NCI-H524 (cell line): ENCODE measurements at places on chromosomes 2 and 18.

- DNase-seq: no peak
Observed at GRCh38 chr2:52934323-52934898, 833.2 kb upstream of the CHAC2 start.

DNA sequence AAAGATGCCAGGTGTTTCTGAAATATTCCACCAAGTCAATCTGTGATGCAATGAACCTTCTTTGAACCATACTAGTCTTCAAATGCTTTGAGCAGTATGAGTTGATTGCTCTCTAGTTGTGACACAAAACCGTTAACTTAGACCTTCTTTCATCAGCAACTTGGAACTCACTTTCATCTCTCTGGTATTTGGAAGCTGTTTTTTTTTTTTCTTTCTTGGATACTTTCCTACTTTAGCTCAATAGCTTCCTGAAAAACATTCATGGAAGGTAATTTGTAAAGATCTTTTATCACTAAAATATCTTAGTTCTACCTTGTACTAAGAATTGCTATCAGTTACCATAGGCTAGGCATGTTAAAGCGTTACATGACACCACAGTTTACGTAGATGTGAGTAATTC is 1071.9 kb upstream of the CHAC2 start:
- DNase-seq: no peak

GRCh38 chr18:37987901-37988300 is 422.3 kb upstream of the CELF4 start:
- DNase-seq: no peak

DNA sequence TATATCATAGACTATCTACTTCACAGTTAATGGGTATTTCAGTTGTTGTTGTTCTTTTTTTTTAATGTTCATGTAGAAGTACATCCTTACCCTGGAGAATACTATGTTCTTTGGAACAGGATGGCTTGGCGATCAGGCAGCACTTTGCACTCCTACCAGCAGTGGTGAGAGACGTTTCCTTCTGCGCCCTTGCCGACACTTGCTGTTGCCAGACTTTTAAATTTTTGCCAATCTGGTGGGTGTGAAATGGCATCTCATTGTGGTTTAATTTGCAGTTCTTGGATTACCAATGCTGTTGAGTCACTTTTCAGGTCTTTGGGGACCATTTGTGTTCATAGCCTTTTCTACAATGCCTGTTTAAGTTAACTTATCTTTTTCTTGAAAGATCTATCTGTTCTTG is 197.3 kb downstream of the SH3RF3 start:
- no peak for DNase-seq

- DNase-seq: no peak
Observed at GRCh38 chr2:168357797-168358472, 98.1 kb upstream of the CERS6 start.

DNA sequence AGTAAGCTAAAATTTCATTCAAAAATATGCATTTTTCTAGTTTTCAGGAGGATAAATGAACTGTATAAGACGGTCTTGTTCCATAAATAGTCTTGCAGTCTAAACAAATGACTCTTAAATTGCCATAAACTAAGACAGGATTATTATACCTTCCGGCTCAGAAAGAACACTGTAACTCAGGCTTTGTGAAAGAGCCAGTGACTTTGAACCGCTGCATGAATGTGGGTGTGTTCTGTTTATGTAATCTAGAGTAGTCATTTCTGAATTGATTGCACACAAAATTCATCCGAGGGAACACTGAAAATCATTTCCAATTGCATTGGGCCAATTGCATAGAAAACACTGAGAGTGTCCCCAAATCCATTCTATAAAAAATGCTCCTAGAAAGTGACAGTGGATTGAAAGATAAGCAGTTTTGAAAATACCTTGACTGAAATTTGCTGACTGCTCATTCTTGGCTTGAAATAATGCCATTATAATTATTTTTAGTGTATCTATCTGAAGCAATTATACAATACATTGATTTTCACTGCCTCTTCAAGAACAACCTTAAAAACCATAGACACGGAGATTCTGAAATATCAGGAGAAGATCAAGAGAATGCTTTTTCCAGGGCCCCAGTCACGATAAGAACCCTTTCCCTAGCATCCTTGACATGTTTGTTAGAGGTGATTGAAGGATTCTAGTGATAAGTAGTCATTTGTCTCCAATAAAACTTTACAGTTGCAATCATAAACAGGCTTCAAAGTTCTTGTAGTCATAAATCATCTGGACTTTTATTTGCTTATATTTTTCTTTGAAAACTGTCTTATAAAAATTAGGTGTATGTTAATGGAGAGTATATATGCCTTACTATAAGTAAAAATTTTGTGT is 55.4 kb downstream of the CNTNAP5 start:
- DNase-seq: no peak

DNA sequence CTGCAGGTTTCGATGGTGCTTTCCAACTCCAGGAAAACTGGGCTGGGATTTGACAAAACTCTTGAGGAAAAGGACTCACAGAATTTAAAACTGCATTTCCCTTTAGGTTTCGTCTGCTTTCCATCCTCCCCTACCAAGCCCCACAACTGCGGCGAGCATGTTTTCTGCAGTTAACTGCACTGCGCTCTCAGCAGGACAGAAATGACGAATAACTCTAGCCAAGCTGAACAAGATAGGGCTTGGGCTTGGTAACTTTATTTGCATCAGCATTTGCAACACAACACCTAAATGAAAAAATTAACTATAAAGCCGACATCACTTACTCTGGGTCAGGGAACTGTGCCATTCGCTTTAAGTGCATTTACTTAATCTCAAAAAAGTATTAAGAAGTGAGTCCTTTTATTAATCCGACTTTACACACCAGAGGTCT is 669 bp upstream of the PIKFYVE start:
- DNase-seq: peak; percentile 48

DNA sequence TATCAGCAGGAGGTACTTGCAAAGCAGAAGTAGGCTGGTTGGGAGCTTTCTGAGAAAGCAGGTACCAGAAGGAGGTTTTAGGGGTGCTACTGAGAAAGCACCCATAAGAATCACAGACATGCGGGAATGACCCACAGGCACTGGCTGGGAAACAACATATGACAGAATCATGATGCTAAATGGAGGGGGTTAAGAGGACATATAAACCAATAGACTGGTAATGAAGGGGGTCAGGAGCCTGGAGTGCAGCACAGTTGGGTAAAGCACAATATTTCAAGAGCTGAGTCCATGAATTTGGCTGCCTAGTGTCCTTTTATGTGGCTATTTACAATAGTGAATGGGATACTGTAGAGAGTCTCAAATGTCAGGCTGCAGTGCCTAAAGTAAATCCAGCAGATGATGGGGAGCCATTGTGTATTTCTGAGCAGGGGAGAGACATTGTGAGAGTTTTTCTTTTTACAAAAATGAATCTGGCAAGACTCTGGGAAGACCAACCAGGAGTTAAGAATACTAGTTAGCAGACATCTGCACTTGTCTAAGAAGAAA is 27.6 kb upstream of the GMCL1 start:
- no peak for DNase-seq
